ENCODE measurements at places on chromosomes 7 and 10.

DNA sequence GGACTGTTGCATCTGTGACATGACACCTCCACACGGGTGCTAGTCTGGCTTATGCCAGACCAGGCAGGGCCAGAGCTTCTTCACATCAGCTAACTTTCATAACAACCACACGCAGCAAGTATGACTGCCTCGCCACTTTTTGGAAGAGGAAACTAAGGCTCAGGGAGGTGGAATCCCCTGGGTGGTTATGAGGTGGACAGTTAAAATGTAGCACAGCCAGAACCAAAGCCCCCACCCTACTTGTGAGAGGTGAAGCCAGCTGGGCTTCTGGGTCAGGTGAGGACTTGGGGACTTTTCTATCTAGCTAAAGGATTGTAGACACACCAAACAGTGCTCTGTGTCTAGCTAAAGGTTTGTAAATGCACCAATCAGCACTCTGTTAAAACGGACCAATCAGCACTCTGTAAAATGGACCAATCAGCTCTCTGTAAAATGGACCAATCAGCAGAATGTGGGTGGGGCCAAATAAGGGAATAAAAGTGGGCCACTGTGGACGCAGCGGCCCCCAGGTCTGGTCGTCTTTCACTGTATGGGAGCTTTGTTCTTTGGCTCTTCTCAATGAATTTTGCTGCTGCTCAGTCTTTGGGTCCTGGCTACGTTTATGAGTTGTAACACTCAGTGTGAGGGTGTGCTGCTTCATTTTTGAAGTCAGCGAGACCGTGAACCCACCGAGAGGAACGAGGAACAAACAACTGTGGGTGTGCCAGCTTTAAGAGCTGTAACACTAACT is 171.0 kb downstream of the PTPN20 start:
- no peak for DNase-seq

GRCh38 chr10:77282163-77282562 is 355.4 kb downstream of the KCNMA1 start:
- DNase-seq, result no peak

DNA sequence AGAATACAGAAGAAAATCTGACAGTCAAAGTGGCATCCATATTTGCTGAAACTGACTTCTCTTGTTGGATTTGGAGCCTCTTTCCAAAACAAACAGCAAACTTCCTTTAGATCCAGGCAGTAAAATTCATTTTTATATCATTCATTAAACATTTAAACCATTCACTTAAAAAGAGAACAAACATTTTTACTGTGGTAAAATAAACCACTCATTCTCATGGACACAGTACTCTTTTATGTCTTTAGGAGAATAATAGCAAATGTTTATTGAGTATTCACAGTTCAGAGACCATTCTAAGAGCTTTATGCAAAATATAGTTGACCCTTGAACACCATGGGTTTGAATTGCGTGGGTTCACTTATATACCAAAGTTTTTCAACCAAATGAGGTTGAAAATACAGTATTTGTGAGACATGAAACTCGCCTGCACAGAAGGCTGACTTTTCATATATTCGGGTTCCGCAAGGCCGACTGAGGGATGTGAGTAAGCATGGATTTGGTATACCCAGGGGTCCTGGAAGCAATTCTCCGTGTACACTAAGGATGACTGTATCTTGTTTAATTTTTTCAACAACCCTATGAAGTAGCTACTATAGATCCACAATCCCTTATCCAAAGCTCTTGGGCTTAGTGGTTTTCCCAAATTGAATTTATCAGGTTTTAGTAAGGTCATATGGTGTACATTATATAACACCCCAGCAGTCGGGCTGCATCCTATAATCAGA is 49.1 kb downstream of the ATXN7L1 start:
- no peak for DNase-seq

DNA sequence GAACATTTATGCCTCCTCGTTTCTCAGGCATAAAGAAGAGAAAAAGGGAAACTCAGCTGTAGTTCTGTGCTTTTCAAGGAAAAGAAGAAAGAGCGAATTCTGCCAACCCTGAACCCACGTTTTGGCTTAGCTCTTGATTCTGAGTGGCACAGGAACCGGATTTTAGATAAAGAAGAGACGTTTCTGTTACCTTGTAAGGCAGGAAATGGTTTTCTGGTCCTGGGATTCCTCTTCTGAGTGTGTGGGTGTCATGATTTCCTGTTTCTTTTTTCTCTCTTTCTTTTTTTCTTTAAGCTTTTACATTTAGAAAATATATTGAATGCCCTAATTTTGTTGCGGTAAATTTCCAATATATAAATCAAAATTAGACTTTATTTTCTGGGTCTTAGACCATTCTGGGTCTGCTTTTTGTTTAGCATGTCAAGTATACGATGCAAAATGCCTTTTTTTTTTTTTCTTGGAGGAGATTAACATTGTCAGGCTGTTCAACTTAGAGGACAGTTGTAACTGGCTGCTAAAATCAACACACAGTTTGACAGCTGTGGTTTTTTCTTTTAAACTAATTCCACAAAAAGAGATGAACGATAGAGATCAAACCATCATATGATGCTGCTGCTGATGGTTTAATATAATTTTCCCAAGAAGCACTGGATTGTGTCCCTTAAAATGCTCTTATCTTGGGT is 190.8 kb downstream of the GATA3 start:
- DNase-seq, result no peak

DNA sequence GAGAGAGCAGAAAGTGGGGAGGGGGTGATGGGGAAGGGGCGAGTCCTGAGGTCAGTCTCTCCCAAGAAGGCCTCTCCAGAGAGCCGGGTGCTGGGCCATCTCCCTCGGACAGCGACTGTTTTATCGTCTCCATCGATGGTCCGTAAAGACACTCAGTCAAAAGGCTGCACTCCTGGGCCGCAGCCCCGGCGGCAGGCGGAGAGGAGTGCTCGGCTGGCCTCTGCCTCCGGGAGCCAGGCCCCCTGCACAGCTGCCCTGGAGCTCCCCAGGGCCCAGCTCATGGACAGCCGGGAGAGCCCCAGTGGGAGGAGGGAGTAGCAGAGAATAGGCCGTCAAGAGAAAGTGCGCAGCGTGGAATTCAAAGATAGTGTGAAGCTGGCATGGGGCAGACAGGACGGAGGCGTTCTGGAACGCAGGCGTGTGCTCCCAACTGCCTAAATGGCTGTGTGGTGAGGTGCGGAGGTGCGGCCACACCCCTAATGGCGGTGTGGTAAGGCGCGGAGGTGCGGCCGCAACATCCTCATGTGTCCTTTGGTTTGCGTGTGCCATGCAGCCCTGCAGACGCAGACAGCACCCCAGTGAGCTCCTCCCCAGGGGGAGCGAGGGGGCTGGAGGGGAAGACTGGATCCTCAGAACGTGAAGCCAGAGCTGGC is 477.5 kb upstream of the FOXK1 start:
- no peak for DNase-seq

GRCh38 chr10:47038881-47039561 is 127.8 kb downstream of the PTPN20 start:
- DNase-seq, result no peak

- DNase-seq, result no peak
Measured at GRCh38 chr7:121084748-121085336, 96.3 kb downstream of the CPED1 start.

DNA sequence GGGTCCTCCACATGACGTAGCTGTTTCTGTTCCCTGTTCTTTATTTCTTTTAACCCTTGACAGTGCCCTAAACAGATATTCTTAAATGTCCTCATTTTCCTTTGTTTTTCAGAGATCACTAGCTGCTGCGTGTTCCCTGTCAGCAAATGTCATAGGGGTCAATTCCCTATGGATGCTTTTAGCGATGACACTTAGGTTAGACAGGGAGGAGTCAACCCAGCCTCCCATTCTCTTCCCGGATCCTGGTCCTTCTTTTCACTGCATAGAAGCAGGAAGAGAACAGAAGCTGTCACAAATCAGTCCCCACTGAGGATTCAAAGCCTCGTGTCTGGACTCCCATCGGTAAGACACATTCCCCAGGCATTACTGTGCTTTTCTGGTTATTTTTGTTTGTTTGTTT is 392.1 kb upstream of the PRKCQ start:
- DNase-seq, result no peak

GRCh38 chr7:139731802-139732470 is 45.9 kb downstream of the HIPK2 start:
- DNase-seq, result peak; percentile 31

DNA sequence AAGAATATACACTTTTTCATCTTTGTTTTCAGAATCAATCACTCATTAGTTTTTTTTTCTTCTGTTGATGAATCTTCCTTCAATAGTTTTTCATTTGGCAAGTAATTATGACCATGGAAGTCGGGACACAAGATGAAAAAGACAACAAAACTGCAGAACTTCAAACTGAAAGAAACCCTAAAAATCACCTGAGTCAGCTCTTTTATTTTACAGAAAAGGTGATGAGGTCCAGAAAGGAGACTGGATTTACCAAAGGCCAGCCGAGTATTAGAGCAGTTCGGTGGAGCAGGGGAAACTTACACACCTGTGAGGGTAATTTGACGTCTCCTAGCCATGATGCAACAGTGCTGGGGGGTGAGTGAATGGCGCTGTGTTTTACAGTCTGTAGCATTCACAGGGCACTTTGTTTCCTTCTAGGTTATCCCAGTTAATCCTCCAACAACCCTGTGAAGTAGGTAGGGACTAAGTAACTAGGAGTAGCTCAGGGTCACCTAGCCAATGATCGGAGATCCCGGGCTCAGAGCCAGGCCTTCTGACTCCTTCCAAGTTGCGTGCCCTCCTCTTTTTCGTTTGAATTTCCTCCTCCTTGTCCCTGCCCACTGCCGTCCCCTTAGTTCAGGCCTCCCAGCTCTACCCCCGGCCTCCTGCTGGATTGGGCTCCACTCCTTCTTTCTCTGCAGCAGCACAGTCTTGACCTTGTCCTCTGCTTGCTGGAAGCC is 14.0 kb downstream of the RBM20 start:
- no peak for DNase-seq

GRCh38 chr7:78073609-78074382 is 275.2 kb downstream of the PHTF2 start:
- no peak for DNase-seq

- no peak for DNase-seq
Measured at GRCh38 chr7:23117841-23118240, 12.3 kb downstream of the KLHL7 start.

GRCh38 chr7:90661290-90662151 is 65.4 kb downstream of the CDK14 start:
- no peak for DNase-seq

GRCh38 chr7:150451833-150452461 is 1.5 kb downstream of the GIMAP8 start:
- DNase-seq, result no peak

DNA sequence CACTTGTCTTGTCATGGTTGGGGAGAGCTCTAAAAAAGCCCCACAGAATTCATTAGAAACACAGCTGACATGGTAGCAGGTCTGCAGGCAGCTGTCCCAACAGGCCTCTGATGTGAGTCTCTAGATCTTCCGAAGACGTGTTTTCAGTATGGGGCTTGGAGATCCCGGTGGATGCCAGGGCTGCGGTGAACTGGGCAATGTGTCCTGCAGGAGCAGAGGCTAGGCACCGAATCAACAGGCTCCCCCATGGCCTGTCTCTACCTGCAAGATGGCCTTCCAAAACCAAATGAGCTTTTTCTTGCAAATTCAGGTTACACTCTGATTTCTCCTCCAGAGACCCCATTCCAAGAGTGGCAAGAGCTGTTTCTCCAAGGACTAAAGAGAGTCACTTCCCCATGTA is 2.9 kb downstream of the CPXM2 start:
- DNase-seq, result no peak

DNA sequence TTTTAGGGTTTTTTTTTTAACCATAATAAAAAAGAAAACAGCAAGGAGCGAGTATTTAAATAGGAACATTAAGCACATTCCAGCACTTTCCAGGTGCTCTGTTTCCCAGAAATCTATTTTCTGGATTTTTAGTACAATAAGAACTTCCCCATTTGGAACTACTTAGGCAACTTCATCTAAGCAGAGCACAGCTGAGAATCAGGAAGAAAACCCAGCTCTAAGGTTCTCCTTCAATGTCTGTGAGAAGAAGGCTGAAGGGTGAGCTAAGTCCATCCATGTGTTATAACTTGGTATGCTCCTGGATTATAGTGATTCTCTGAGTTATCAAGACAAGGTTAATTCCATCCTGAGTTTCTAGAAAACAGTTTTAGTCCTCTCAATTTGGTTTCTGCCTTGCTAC is 181.9 kb downstream of the CYP26A1 start:
- DNase-seq, result no peak

- no peak for DNase-seq
Measured at GRCh38 chr10:69828144-69828870, 26.6 kb downstream of the COL13A1 start.

DNA sequence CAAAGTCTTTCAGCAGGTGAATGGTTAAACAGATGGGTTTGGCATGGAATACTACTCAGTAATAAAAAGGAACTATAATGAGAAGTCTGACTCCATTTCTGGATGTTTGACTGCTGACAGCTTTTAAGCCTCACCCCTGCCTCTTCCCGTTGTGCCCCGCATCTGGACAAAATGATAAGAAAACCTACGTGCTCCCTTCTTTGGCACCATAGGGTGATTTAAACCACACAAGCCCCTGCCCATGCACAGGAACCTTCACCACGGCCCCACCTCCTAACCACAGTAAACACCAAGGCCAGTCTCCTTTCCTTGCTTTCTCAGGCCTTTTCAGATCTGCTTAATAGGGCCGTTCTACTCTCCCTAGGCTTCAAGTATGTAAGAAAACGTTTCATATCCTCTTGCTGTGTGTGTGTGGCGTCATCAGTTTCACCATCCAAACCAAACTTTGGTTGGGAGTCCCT is 47.1 kb upstream of the UBN2 start:
- no peak for DNase-seq

DNA sequence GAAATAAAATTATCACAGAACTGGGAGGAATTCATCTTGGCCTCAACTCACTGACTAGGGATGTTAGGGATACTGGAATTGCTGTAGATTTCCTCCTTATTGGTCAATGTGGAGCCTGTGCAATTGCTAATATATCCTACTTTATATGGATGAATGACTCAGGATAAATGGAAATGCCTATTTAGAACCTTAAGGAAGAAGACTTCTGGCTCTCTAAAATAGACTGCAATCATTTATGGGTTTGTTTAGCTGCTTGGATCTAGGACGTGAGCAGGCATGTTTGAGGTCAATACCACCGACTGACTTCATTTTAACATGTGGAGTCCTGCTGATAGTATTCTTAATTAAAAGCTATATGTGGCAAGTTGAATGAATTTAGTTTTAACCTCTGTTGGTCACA is 1040.1 kb upstream of the LRRN3 start:
- no peak for DNase-seq

DNA sequence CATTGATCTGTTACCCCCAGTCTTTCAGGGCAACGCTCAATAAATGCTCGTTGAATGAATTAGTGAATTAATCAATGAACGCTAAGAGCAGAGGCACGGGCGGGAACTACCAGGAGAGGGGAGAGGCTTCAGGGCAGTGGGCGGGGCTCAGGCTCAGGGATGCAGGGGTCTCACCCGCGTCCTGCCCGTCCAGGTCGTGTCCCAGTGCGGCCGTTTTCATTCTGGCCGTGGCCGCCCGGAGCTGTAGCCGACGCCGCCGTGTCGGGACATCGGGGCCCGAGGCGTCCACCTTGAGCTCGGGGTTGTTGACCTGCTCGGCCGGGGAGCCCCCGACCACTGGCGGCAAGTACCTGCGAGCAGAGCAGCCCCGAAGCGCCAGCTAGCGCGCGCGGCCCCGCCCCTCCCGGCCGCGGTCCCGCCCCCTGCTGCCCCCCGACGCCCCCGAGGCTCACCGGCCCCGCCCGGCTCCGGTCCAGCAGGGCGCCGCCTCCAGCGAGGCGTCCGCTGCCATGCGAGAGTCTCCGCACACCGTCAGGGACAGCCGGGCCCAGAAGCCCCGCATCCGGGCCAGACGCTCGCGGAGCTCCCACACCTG is 2.8 kb upstream of the GAL3ST4 start:
- no peak for DNase-seq

Measured in cerebellum (tissue), 4 donors.